ENCODE measurements at places on chromosomes 4 and X.

DNA sequence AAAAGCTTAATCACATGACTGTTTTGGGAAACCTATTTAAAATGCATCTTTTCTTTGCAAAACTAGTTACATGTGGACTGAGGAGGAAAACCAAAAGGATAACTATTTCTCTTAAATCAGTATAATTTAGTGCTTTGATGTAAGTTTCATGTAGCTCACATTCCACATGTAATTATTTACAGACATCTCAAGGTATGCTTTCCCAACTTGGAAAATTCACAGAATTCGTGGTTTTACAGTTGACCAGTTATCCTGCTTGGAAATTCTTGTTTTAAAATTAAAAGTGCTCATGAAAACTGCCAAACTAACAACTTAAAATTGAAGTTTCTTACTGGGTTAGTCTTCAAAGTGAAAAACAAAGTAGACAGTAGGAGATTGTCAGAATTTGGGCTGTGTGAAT lies 52.4 kb downstream of the EDNRA start:
- no peak for DNase-seq

GRCh38 chr4:33057736-33058135 lies 2337.6 kb downstream of the PCDH7 start:
- DNase-seq: no peak

GRCh38 chr4:177450426-177451107 lies 8.3 kb upstream of the AGA start:
- no peak for DNase-seq

DNA sequence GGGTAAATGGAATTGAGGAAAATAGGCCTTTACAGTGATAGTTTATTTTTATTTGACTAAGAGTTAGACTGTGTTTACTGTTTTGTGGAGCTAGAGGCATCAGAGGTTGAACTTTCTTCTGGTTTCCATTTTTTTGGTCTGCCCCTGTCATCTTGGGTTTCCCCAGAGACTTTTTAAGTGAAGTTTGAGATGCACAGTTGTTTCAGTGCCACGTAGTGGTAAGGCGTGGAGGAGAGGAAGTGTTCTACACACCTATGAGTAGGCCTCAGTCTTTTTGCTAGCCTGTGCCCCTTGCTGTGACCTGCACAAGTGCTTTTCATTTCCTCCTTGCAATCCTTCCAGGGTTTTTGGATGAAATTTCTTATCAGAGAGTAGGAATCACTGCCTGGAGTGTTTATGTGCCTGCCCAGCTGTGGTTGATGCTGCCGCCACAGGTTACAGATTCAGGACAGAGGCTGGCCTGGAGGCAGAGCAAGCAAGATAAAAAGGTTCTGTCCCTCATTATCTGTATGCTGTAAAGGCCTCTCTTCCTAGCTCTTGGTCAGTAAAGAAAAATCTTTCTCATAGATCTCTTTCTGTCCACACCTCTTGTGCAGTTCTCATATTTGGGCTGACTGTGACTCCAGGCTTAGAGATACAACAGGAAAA lies 12.5 kb upstream of the HSFX4 start:
- DNase-seq: no peak

GRCh38 chrX:790783-791360 lies 160.3 kb downstream of the SHOX start:
- no peak for DNase-seq

- DNase-seq: no peak
These were observed 214.6 kb upstream of the FAM241A start for GRCh38 chr4:111930659-111931058.

DNA sequence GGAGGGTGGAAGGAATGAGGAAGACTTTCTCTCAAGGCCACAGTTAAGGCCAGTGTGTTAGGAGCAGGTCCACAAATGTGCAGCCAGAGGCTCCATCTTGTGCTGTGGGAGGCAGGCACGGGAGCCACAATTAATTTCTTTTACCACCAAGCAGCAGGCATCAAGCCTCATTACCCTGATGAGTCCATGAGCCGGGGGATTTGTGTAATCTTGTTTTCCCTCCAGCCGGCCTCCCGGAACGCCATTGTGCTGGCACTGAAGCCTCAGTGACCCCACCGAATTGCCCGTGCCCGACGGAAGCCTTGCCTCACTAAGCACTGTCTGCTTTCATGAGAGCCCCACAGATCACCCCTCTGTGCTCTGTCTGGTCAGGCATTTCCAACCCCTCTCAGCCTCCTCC lies 154.7 kb upstream of the STX18 start:
- no peak for DNase-seq

GRCh38 chrX:36609616-36610585 lies 398.3 kb upstream of the FAM47C start:
- DNase-seq: no peak

DNA sequence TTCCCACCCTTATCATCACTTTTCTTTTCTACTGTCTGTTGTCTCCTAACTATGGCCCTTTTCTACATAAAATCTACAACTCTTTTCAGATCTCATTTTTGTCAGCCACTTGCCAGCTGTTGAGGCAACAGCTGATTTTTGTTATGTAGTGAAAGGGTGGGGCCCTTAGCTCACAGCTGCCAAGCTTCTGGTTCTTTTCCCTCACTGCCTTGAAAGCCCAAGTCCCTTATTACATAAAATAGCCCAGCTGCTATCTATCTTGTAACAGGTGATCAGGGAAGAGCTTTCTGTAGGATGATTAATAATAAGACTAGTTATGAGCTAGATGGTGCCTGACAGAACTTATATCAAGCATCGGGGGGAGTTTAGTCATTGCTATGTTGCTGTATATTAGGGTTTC lies 45.9 kb downstream of the ADGRL3 start:
- DNase-seq: no peak
